Endothelial cell (in vitro differentiated cells): ENCODE measurements at places on chromosomes 12 and 14.
A peak's percentile ranks its signal among the peaks of the same experiment; 100 is the strongest.

GRCh38 chr12:40837891-40838429 is 145.7 kb downstream of the CNTN1 start:
- no peaks in the 10 kb centered on the region for H3K36me3 ChIP-seq
- no peaks in the 10 kb centered on the region for H3K4me1 ChIP-seq
- no peak for DNase-seq
- H3K27me3 ChIP-seq: no peaks in the 10 kb centered on the region

GRCh38 chr12:52687497-52688385 is 7.5 kb upstream of the KRT1 start:
- no peaks in the 10 kb centered on the region for H3K36me3 ChIP-seq
- no peak overlapping the region for H3K4me3 ChIP-seq
- H3K27ac ChIP-seq: no peak overlapping the region
- H3K27me3 ChIP-seq: peaks cover 27% of the 10 kb centered on the region
- no peak for DNase-seq

- DNase-seq: no peak
- peaks cover 4% of the 10 kb centered on the region for H3K36me3 ChIP-seq
- H3K4me1 ChIP-seq: no peaks in the 10 kb centered on the region
- no peak overlapping the region for H3K27ac ChIP-seq
- H3K27me3 ChIP-seq: no peaks in the 10 kb centered on the region
Measured at GRCh38 chr12:127749416-127749815, 517.6 kb upstream of the TMEM132C start.

- H3K4me1 ChIP-seq: peaks cover 3% of the 10 kb centered on the region
- no peak for DNase-seq
- no peaks in the 10 kb centered on the region for H3K36me3 ChIP-seq
- no peaks in the 10 kb centered on the region for H3K27me3 ChIP-seq
- H3K4me3 ChIP-seq: no peak overlapping the region
- no peak overlapping the region for H3K27ac ChIP-seq
Measured at GRCh38 chr12:50224026-50224692, 57.0 kb upstream of the CERS5 start.

DNA sequence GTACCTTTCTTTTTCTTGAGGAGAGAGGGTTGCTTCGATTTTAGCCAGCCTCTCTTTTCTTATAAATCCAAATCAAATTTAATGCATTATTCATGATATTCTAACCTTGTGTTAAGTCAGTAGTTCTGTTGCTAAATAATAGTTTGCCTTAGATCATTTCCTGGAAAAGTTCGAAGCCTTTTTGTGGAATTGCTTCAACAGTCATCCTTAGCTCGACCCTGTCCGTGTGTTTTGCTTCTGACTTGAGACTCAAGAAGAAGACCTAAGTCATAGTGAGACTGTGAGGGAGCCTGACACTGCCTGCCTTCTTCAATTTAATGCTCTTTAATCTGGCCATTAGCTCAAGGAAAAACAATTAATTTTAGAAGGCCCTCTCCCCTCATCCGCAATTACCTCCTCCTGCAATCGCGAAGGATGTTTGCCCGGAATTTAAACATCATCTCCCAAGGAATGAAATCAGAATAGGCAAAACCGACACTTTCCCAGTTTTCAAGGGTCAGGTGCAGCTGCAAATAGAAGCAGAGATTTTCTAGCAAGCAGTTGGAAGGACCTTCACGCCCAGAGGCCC is 453 bp upstream of the SLC4A8 start:
- H3K4me3 ChIP-seq: peak overlapping the region; percentile 47
- H3K36me3 ChIP-seq: no peaks in the 10 kb centered on the region
- H3K27ac ChIP-seq: no peak overlapping the region
- H3K4me1 ChIP-seq: peaks cover 35% of the 10 kb centered on the region
- H3K27me3 ChIP-seq: peaks cover 2% of the 10 kb centered on the region

GRCh38 chr12:91851741-91852477 is 293.7 kb downstream of the BTG1 start:
- H3K27ac ChIP-seq: no peak overlapping the region
- H3K36me3 ChIP-seq: no peaks in the 10 kb centered on the region

GRCh38 chr12:42696406-42697149 is 107.0 kb upstream of the PRICKLE1 start:
- H3K27me3 ChIP-seq: no peaks in the 10 kb centered on the region
- no peak overlapping the region for H3K27ac ChIP-seq
- H3K36me3 ChIP-seq: no peaks in the 10 kb centered on the region
- DNase-seq: no peak

DNA sequence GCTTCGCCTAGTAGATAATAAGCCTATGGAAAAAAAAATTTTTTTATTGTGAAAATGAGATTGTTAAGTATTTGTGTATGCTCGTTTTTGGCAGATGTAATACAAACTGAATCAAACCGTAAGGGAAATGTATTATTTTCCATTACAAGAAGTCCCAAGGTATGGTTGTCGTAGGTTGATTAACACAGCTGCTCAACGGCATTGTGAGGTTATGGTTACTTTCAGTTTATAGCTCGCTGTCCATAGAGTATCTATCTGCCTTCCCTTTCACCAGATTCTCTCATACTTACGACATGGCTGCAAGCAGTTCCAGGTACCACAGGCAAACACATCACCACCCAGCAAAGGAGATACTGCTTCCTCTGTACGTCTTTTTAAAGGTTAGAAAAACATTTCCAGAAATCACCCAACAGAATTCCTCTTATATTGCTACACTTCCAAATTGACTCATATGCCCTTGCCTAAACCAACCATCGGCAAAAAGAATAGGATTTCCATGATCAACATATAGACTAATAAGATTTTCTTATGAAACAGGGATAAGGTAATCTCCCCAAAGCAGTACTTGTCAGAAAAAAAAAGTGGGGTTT is 338.6 kb downstream of the SYT1 start:
- no peak overlapping the region for H3K4me3 ChIP-seq
- H3K27ac ChIP-seq: no peak overlapping the region
- no peaks in the 10 kb centered on the region for H3K4me1 ChIP-seq
- DNase-seq: no peak
- no peaks in the 10 kb centered on the region for H3K36me3 ChIP-seq
- H3K27me3 ChIP-seq: no peaks in the 10 kb centered on the region

DNA sequence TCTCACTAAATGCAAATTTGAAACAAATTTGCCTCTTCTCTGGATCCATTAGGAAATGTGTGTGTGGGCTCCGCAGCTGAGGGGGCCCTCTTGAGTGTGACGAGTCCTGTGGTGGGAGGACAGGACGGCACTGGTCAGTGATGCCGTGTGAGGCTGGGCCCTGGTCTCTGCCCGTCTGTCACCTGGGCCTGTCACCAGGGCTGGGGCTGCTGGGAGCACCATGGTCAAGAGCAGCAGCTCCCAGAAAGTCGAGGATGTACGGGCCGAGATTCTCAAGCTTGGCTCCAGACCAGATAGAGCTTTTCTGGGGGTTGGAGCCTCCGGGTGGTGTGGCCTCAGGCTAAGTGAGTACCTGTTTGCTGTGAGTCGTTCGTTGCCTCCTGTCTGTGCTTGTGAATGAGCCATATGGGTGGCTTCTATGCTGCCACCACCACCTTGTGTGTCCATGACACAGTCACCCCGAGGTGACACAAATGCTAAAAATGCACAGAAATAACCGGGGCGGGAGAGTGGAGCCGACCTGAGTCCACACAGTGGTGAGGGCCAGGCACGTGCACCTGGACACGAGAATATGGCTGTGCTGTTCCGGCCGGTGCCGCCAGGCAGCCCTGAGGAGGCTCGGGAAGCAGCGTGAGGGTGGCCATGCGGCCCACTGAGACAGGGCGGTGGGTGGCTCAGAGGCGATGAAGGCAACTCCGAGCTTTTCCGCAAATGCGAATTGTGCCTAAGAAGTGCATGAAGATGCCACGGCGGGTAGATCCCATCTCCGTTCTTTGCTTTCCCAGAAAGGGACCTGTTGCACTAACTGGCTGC is 8.7 kb downstream of the PGAM5 start:
- H3K4me3 ChIP-seq: no peak overlapping the region
- DNase-seq: no peak
- H3K27me3 ChIP-seq: peaks cover 14% of the 10 kb centered on the region
- no peak overlapping the region for H3K27ac ChIP-seq

GRCh38 chr14:31894351-31894750 is 182.8 kb upstream of the ARHGAP5 start:
- H3K36me3 ChIP-seq: no peaks in the 10 kb centered on the region
- H3K27ac ChIP-seq: no peak overlapping the region
- peaks cover 36% of the 10 kb centered on the region for H3K4me1 ChIP-seq
- no peak for DNase-seq
- no peak overlapping the region for H3K4me3 ChIP-seq

- H3K27ac ChIP-seq: no peak overlapping the region
- DNase-seq: no peak
- no peaks in the 10 kb centered on the region for H3K27me3 ChIP-seq
- no peaks in the 10 kb centered on the region for H3K4me1 ChIP-seq
- H3K36me3 ChIP-seq: peaks cover 5% of the 10 kb centered on the region
Measured at GRCh38 chr12:30152705-30153104, 369.0 kb upstream of the TMTC1 start.

- H3K4me3 ChIP-seq: peak overlapping the region; percentile 83
- peaks cover 1% of the 10 kb centered on the region for H3K27me3 ChIP-seq
- peaks cover 14% of the 10 kb centered on the region for H3K4me1 ChIP-seq
- no peak for DNase-seq
Measured at GRCh38 chr12:12350868-12351463, 924 bp upstream of the MANSC1 start.

DNA sequence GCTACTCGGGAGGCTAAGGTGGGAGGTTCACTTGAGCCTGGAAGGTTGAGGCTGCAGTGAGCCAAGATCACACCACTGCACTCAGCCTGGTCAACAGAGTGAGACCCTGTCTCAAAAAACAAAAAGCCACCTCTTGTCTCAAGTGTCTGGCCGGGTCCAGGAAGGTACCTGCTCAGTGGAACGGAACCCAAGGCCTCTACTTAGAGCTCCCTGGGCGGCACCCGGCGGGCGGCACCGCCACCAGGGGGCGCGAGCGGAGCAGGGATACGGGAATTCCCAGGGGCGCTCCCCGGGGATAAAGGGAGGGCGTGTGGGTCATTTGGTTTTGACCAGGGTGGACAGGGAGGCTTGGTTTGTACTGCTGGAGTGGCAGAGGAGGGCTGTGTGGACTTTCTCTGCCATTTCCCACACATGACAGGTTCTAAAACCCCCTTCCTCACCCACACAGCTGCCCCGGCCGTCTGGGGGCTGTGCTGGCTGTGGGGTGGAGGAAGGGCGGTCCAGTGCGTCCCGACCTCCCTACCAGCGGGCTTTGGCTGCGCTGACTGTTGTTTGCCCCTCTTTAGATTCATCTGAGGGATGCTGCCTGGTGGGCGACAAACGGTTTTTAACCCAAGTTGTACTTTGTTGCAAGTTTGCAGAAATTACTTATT is 91.4 kb downstream of the SETD3 start:
- peak; percentile 62 for DNase-seq
- peaks cover 10% of the 10 kb centered on the region for H3K27me3 ChIP-seq

- H3K4me1 ChIP-seq: no peaks in the 10 kb centered on the region
- peaks cover 5% of the 10 kb centered on the region for H3K27me3 ChIP-seq
- H3K27ac ChIP-seq: no peak overlapping the region
- no peaks in the 10 kb centered on the region for H3K36me3 ChIP-seq
- no peak for DNase-seq
Measured at GRCh38 chr12:104699489-104700190, 242.9 kb downstream of the CHST11 start.

DNA sequence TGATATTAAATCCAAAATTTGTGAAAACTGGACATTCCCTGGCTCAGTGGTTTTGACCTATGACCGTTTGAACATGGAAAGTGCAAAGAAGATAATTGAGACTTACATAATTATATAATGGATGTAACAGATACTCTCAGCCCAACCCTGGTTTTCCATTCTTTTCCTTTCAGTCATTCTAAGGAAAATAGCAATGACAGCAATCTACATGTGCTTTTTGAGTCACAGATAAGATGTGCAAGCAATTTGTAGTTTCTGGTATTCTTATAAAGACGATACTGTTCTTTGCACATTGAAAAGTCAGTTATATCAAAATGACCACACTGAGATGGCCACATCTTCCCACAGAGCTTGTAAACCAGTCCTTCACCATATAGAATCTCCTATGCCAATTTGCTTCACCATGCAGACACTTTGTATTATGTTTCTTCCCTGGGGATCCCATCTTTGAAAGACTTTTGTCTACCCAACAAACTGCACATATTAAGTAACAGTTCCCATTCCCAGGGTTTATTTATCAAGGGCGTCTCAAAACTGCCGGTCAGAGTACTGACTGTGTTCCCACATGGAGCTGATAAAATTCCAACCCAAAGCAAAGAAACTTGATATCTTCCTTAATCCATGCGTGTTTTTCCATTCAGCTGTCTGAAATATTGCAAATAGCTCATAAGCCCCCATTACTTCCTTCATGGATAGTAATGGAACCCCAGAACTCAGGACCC is 34.8 kb downstream of the PLXNC1 start:
- DNase-seq: no peak
- peaks cover 3% of the 10 kb centered on the region for H3K36me3 ChIP-seq
- no peak overlapping the region for H3K27ac ChIP-seq
- H3K4me1 ChIP-seq: no peaks in the 10 kb centered on the region
- peaks cover 2% of the 10 kb centered on the region for H3K27me3 ChIP-seq

GRCh38 chr14:93112891-93113677 is 2.6 kb downstream of the ITPK1 start:
- DNase-seq: peak; percentile 77
- H3K27ac ChIP-seq: no peak overlapping the region
- H3K27me3 ChIP-seq: peaks cover 13% of the 10 kb centered on the region

- no peaks in the 10 kb centered on the region for H3K36me3 ChIP-seq
- peaks cover 7% of the 10 kb centered on the region for H3K4me1 ChIP-seq
- DNase-seq: no peak
- H3K4me3 ChIP-seq: no peak overlapping the region
- no peak overlapping the region for H3K27ac ChIP-seq
- H3K27me3 ChIP-seq: no peaks in the 10 kb centered on the region
Measured at GRCh38 chr12:63075376-63076060, 75.5 kb downstream of the AVPR1A start.

DNA sequence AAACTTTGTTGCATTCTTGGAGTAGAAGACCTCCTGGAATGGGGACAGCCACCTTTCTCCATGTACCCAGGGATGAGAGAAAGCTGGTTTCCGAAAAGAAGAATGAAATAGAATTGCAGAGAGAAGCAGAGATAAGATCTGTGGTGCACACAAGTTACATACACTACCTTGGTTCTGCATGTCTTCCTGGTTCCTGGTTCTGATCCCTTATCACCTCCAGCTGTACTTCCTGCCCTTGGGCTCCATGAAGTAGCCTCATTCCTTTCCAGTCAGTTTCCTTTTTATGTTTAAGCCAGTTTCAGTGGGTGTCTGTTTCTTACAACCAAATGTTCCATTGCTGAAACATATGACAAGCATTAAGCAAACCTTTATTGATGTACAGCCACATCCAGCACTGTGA is 69.3 kb downstream of the FBXW8 start:
- H3K4me1 ChIP-seq: peaks cover 31% of the 10 kb centered on the region
- DNase-seq: no peak
- H3K36me3 ChIP-seq: no peaks in the 10 kb centered on the region
- peak overlapping the region; percentile 54 for H3K27ac ChIP-seq

GRCh38 chr12:39402922-39403321 is 40.0 kb downstream of the KIF21A start:
- peaks cover 3% of the 10 kb centered on the region for H3K27me3 ChIP-seq
- DNase-seq: no peak
- no peak overlapping the region for H3K27ac ChIP-seq
- no peaks in the 10 kb centered on the region for H3K36me3 ChIP-seq
- H3K4me3 ChIP-seq: no peak overlapping the region
